ENCODE measurements at places on chromosomes 12 and 14.

DNA sequence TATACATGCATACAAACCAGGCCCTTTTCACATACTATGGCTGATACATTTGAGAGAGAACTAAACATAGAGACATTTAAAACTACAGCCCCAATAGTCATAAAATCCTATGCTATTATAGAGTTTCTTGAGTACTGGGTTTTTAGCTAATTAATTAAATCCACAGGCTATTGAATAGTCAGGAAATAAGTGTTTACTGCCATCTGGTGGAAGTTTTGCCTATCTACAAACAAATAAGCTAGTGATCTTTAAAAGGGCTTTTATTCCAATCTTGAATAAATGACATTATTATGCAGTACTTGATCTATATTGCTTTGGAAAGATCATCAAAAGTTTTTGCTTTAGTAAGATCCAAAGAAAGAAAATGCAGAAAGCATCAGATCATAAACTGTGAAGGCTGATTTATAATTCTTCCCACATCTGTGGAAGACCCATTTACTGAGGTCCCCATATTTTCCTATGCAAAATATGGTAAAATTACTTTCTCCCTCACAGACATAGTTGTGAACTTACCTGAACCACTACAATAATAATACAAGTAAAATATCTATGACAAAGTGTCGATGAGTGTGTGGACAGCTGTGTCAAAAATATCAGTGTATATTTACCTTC is 131.3 kb downstream of the ITPR2 start:
- peak; percentile 11 for DNase-seq

DNA sequence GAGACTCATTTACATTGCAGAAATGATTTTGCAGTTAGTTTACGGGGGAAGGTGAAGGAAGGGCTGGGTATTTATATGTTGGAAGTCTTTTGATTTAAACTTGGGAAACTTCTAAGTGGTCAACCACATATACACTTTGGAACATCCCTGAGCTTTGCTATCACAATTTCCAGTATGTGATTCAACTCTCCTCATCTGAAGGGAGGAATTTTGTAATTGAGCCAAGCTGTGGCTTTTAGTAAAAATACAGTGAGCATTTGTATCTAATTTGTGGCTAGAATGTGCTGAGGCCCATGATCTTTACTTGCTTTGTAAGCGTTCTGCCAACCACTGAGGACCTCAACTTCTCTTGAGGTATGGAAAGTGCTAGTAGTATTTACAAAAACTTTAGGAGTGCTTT is 235.0 kb upstream of the PDZRN4 start:
- DNase-seq, result no peak

DNA sequence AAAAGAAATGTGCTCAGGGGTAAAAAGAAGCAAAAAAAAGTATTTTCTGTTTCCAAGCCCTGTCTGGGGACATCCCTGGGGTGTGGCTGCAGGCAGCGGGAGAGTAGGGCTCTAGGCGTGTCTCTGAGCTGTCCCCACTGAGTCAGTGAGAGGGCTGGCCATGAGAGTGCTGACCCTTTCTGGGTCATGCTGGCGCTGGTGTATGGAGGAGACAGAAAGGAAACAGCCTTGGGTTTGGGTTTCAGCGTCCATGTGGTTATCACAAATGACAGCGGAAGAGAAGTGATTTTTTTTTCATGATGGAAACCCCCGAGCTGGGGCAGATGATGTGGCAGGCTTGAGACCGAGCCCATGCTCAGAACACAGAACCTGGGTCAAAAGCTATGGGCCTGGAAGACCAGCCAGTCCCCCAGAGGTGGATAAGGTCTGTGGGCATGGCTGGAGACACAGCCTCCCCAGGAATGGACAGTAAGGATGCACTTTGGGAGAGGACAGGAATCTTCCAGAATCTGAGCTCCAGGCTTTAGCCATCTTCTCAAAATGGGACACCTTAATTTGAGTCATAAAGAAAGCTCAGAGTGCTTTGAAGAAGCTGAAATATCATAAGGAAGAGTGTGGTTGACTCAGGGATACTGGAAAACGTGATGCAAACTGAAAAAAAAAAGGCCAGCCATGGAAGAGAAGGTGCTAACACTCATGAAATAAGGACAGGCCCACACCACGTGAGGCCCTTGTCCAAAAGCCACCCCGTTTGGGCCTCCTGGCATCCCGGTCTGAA is 36.2 kb downstream of the SYNE3 start:
- DNase-seq, result peak; percentile 68

DNA sequence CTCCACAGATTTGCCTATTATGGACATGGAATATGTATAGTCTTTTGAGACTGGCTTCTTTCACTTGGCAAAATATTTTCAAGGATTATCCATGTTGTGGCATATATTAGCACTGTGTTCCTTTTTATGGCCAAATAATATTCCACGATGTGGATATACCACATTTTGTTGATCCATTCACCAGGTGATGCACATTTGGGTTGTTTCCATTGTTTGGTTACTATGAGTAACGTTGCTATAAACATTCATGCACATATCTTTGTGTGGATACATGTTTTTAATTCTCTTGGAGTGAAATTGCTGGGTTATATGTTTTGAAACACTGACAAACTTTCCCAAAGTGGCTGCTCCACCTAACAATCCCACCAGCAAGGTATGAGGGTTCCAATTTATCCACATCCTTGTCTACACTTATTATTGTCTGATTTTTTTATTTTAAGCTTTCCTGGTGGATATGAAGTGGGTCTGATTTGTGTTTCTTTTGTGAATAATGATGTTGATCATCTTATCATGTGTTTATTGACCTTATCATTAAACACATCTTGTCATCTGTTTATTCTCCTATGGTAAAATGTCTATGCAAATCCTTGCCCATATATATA is 116.2 kb upstream of the FRMD6 start:
- no peak for DNase-seq

DNA sequence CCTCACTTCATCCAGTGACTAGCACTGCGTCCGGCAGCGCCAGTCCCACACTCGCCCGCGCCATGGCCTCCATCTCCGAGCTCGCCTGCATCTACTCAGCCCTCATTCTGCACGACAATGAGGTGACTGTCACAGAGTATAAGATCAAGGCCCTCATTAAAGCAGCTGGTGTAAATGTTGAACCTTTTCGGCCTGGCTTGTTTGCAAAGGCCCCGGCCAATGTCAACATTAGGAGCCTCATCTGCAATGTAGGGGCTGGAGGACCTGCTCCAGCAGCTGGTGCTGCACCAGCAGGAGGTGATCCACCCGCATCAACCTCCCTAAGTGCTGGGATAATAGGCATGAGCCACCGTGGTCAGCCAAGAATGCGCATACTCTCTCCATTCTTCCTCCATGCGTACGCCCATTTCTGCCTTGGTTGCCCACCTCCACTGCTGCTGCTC is 59.9 kb downstream of the IRF2BPL start:
- no peak for DNase-seq

- DNase-seq, result no peak
These were observed 117.7 kb downstream of the ZFP36L1 start for GRCh38 chr14:68675233-68675577.

GRCh38 chr12:32027684-32028365 is 68.6 kb downstream of the RESF1 start:
- DNase-seq, result no peak

DNA sequence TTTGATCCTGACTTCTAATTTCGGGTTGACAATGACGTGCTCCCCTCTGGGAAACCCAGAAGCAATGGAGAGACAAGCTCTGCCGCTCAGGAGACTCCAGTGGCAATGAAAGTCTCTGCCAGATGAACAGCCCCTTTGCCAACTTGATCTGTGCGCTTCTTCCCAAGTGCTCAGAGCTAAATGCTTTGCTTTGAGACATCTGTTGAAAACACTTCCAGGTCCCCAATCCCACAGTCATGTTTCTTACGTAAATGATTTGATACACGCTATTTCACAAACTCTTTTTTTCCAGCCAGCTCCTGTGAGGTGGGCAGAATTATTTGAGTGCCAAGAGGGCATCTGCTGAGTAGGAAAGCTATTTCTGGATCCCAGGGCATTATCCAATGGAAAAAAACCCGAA is 147.6 kb downstream of the RIMBP2 start:
- no peak for DNase-seq
